ENCODE measurements at places on chromosomes 3 and 15. TPM values are rescaled to one million over a fixed set of nuclear protein-coding genes. Genes with fewer than 3 reads are reported as not detected.

Gene HRG
- 0.12 TPM for total RNA-seq

Gene DAZL
- not detected for total RNA-seq

Gene CYP1A2
- total RNA-seq = not detected

Gene KLHDC8B
- 39.6 TPM for total RNA-seq

Measured in esophagus mucosa (tissue), 1 donor.